ENCODE measurements at places on chromosomes 3 and 15. TPM values are rescaled to one million over a fixed set of nuclear protein-coding genes. Genes with fewer than 3 reads are reported as not detected.

The NEK11 gene
- 2.4 TPM for total RNA-seq

The POPDC2 gene
- 2.2 TPM for total RNA-seq

The ANP32A gene
- 237 TPM for total RNA-seq

The NANOGP8 gene
- total RNA-seq = not detected

The CLRN1 gene
- not detected for total RNA-seq

The B3GNT5 gene
- total RNA-seq = 10.0 TPM

The ANKRD34C gene
- not detected for total RNA-seq

The MORC1 gene
- total RNA-seq = not detected

The SEMA3B gene
- 0.22 TPM for total RNA-seq

The SPTBN5 gene
- total RNA-seq = 0.31 TPM

DNA sequence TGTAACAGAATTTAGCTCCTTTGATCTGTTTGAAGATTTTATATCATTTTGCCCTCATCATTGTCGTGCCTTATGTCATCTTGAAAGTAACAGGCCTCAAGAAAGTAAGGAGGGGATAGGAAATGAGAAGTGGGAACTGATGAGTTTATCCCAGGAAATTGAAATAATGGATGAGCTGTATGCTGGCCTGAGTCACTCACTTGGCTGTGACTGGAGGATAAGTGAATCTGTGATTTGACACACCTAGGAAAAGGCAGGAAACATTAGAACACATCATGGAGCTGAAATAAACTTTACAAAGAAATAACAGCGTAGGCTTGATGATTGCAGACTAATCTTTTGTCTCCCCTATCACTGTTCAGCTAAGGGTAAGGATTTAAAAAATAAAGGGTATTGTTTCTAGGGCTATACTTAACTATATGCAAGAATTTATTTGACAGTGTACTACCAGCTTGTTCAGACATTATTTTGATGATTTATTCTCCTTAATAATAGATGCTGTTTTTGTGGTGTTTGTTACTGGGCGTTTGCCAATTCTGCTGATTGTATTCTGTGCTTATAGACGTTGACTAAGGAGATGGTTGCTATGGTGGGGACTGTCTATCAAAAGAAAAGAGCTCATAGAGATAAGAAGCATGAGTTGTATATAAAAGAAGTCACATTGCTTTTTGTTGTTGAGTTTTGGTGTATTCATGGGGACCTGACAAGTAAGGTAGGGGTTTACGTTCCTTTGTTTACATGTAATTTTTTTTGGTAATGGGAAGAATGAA lies 105.6 kb upstream of the ROPN1 start:
- DNase-seq = no peak

- DNase-seq = no peak
Observed at GRCh38 chr3:123284399-123285010, 82.8 kb downstream of the SEC22A start.

GRCh38 chr15:100484443-100484842 lies 44.3 kb downstream of the CERS3 start:
- DNase-seq = no peak

DNA sequence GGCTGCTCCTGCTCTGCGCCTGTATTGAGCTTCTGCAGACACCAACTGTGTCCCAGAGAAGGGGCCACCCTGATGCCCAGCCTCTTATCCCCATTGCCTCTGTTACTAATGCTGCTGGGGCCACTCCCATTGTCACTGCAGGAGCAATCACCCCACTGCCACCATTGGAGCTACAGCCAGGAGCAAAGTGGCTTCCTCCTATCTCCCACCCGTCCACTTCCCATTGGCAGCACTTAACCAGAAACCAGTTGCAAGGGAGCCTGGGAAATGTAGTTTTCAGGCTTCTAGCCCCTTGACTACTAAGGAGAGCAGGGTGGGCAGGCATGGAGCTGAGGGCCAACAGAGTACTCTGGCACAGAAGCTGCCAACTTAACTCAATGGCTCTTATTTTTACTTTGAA lies 55.9 kb upstream of the KLF13 start:
- no peak for DNase-seq

DNA sequence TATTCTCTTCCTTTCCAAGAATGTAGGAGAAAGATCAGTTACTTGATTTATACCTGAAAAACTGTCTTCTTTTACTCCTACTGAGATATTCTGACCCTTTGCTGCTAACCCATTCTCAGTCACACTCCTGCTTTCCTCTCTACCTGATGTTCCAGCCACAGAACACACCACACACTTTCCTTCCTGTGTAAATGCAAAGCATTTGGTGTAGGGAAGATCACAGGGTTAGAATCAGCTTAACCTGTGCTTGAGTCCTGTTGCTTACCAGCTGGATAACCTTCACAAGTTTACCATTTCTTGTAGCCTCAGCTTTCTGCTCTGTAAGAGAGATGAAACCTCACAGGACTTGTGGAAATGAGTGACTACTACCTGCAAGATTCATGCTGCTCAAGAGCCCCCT lies 489.8 kb upstream of the GOLIM4 start:
- DNase-seq = no peak

- DNase-seq = no peak
Observed at GRCh38 chr15:73717802-73718201, 33.6 kb downstream of the CD276 start.

- DNase-seq = no peak
Observed at GRCh38 chr3:184321666-184322065, 7.3 kb downstream of the EIF4G1 start.

DNA sequence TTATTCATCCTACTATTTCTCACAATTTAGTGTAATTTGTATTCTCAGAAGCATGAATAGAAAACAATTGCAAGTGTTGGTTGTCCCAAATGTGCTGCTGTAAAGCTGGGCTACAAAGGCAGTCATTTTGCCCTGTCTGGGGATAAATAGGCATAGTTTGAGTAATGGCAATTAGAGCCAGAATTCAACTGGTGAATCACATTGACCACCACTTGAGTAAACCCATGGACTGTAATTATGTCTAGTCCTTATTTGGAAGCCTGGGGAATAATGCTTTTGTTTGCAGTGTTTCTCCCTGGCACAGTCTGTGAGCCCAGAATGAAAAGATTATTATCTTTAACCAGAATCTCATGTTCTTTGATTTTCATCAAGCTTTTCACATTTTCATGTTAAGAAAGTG lies 30.5 kb upstream of the CHL1 start:
- no peak for DNase-seq

GRCh38 chr15:64617727-64618126 lies 157.3 kb downstream of the ZNF609 start:
- DNase-seq = no peak

GRCh38 chr15:79184465-79184892 lies 93.9 kb upstream of the RASGRF1 start:
- peak; percentile 40 for DNase-seq

DNA sequence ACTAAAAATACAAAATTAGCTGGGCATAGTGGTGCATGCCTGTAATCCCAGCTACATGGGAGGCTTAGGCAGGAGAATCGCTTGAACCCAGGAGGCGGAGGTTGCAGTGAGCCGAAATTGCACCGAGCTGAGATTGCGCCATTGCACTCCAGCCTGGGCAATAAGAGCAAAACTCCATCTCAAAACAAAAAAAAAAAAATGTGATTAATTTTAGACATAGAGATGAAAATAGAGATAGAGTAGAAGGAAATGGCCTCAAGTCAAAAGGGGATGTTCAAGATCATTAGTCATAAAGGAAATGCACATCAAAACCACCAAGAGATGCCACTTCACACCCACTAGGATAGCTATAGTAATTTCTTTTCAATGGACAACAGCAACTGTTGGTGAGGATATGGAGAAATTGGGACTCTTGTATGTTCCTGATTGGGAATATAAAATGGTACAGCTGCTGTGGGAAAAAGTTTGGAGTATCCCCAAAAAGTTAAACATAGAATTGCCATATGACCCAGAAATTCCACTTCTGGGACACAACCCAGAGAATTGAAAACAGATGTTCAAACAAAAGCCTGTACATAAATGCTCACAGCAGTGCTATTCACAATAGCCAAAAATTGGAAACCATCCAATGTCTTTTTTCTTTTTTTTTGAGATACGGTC lies 55.4 kb downstream of the ABHD2 start:
- DNase-seq = no peak

- no peak for DNase-seq
Observed at GRCh38 chr15:86236356-86237110, 156.9 kb downstream of the AGBL1 start.

DNA sequence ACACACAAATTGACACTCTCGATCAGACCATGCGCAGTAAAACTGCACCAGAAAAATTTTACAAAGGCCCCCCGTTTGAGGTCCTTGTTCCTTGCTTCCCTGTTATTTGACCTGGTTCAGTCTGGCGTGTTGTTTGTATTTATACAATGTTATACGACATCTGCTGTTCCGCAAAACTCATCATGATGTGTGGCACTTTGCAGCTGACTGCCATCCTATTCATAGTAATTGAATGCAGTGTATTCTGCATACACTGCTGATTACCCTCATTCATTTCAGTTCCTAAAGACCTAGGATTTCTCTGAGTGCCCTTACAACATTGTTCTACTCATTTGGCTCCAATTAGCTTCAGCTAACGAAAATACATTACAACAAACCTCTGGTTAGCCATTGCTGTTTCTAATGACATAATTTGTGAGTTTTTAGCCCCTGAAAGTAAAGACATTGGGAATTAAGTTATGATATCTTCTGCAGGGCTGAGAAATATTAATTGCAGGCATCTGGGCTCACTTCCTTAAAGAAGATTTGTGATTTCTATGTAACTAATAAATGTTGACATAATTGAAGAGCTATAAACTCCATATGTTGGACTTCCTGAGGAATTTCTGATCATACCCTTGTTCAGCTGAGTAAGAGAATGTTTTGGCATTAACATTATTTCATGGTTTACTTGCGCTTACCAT lies 75.7 kb downstream of the C3orf38 start:
- DNase-seq = no peak

GRCh38 chr3:45792516-45793172 lies 3.7 kb downstream of the SLC6A20 start:
- DNase-seq = no peak

DNA sequence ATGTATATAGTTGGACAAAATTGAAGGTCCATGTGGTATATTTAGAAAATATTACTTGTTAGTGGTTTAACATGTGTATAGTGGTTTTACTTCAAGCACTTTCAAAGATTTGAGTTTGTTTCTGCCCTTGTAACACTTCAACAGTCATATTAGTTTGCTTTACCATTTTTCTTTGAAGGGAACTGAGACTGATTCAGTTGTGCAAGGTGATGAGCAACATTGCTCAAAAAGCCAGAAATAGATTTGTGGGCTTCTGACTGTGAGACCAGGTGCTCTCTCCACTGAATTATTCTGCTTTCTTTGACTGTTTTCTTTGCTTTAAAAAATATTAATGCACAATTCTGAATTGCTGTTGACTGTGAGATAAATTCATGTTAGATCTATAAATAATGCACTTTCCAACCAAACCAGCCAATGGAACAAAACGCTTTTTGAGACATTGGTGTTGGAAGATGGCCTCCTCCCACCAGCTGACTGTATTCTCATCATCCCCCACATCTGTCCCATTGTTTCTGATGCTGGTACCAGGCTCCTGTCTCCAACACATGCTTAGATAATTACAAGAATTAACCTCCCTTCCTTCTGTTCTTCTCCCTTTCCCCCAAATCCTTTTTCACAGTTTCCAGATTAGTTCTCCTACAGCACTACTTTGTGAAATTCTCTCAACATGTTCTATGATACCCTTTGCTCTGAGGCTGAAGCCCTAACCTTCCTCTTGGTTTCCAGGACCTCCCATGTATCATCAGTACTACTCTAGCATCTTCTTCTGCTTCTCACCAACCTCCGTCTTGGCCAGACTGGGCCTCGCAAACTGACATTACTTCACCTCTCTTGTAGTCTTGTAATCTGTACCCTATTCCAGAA lies 27.9 kb downstream of the PLCL2 start:
- DNase-seq = no peak

DNA sequence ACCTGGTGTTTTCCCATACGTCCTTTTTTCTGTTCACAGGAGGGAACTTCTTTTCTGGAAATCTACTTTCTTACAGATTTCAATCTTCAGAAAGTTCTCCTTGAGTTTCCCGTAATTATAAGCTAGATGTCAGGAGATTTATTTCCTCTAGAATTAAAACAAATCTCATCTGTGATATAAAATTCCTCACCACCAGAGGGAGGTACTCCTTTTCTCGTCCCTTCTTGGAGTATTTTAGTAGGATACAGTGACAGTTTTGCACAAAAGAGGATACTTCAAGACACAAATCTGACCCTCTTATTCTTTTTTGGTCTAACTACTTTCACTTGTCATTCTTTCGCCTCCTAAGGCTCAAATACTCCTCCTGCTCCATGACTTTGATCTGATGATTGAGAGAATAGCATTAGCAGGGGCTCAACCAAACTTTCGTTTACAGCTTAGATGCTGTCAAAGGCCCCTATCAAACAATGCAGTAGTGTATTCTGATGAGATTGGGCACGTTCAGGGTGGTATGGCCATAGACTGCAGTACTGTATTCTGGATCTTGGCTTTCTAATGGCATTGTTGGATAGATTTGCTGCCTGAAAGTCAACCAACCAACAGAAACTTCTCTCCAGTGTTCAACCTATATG lies 38.0 kb downstream of the TMEM41A start:
- no peak for DNase-seq

GRCh38 chr15:62957130-62957529 lies 85.4 kb upstream of the TPM1 start:
- DNase-seq = no peak

GRCh38 chr3:39558775-39559306 lies 91.4 kb downstream of the MOBP start:
- no peak for DNase-seq

DNA sequence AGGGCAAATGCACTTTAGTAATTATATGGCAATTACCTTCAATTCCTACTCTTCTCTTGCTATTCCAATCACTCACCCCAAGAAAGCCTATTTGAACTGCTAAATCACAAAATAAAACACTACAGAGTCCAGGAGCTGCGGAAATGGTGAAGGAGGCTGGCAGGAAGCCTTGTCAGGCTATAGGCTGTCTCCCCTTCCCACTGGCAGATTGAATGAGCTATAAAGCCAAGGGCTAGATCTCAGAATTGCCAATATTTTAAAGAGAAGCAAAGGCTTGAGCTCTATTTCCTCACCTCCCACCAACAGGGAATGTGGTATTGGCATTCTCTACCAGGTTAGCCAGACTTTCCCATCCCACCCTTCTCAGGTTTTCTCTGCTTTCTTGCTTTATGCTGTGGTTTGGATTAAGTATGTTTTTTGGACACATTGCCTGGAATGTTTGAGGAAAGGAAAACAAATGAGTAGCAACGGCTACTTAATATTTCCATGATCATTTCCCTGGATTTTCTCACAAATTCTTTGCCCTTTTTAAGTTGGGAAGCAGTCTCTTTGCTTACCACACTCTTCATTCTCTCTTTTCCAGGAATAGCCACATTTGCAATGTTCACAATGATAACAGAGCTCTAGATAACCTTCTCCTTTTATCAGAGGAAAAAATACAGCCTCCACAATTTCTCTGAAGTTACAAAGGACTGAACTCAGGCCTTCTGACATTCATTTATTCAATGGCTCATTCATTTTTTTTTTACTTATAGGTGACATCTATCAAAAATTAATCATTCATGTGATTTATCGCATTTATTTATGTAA lies 1125.4 kb downstream of the ROBO1 start:
- DNase-seq = no peak

DNA sequence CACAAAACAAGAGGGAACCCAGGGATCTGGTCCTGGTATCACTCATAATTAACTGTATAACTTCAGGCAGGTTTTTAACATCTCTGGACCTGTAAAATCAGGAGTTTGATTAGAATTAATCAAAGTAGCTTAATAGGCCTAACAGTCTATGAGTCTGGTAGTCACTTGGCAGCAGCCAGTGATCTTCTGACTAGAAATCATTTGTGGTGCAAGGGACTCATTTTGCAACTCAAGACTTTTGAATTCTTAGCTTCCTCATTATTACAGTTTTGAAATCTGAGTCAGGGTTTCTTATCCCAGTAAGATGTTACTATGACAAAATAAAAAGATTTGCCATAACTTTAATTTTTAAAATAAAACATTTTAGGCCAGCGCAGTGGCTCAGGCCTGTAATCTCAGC lies 70.8 kb downstream of the TMCC1 start:
- DNase-seq = no peak
